SHP77 (cell line): ENCODE measurements at places on chromosomes 1 and 21.

DNA sequence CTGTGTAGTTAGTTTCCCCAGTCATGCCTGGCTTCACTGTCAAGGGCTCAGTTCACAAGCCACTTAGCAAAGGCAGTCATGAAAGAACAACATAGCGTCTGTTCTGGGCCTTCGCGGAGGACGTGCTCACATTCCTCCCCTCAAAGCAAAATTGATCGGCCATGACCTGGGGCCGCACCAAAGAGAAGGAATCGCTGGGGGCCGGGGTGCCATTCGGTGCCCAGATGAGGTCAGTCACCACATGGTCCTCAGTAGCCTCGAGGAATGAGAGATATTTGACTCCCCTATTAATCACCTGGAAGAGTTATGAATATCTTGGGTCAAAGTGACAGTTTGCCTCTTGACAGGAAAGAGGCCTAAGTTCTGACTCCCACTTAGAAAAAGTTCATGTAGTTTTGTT, 251.1 kb upstream of the JUN start:
- DNase-seq: no peak

- DNase-seq: no peak
Measured at GRCh38 chr1:30403061-30403645, 320.2 kb downstream of the MATN1 start.

- DNase-seq: no peak
Measured at GRCh38 chr1:51439053-51439452, 80.0 kb downstream of the EPS15 start.

DNA sequence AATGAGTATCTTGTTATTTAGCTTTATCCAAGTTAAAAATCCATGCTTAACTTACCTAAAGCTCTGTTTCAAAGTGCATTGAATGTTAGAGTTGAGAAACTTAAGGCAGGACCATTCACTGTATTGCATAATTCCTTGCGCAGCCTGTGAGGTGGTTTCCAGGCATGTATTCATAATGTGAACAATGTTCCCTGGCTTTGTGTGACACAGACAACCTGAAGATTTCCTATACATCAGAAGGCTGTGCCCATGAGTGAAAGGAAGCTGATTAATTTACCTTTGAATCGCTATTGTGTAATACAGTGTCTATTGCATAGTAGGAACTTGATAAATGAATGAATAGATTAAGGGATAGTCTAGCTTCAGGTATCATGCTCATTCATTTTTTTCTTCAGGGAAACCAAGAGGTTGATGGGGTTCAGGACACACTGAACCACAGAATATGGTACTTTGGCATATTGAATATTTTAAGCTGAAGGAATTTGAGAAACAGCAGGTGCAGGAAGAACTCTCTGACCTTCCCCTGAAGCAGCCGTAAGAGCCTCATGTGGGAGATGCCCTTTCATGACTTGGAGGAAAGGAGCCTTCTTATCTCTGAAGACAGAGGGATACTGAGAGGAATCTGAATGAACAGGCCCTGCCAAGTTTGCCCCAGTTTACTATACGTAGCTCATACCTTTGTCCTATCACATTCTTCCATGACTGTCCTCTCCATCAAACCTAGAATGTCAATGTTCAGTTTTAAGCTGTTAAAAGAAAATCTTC, 88.6 kb upstream of the GNG12 start:
- DNase-seq: no peak

GRCh38 chr1:217322834-217323233, 308.1 kb downstream of the GPATCH2 start:
- DNase-seq: no peak

GRCh38 chr1:92759361-92759760, 25.5 kb downstream of the EVI5 start:
- DNase-seq: no peak

DNA sequence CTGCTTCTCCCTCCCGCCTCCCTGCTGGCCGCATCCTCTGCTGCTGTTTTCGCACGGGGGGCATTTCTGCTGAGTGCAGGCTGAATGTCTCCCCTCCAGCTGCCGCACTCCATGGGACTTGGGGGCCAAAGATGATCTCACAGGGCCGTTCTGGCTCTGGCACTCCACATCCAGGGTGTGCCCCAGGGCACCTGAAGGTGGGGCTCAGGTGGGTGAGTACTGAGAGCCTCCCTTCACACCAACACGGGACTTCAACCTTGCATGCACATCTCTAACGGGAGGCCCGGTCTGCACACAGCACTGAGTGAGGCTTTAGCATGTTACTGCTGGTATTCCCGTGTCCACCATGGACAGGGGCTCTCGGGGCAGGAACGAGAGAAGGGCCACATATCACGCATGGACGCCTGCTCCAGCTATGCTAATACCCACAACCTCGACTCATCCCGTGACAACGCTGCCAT, 88.9 kb downstream of the DMRTB1 start:
- no peak for DNase-seq

GRCh38 chr21:21851205-21851604, 853.0 kb downstream of the NCAM2 start:
- no peak for DNase-seq

- no peak for DNase-seq
Measured at GRCh38 chr1:248926401-248927182, 20.6 kb downstream of the PGBD2 start.

GRCh38 chr1:158969855-158970254, 38.5 kb downstream of the PYHIN1 start:
- DNase-seq: no peak

DNA sequence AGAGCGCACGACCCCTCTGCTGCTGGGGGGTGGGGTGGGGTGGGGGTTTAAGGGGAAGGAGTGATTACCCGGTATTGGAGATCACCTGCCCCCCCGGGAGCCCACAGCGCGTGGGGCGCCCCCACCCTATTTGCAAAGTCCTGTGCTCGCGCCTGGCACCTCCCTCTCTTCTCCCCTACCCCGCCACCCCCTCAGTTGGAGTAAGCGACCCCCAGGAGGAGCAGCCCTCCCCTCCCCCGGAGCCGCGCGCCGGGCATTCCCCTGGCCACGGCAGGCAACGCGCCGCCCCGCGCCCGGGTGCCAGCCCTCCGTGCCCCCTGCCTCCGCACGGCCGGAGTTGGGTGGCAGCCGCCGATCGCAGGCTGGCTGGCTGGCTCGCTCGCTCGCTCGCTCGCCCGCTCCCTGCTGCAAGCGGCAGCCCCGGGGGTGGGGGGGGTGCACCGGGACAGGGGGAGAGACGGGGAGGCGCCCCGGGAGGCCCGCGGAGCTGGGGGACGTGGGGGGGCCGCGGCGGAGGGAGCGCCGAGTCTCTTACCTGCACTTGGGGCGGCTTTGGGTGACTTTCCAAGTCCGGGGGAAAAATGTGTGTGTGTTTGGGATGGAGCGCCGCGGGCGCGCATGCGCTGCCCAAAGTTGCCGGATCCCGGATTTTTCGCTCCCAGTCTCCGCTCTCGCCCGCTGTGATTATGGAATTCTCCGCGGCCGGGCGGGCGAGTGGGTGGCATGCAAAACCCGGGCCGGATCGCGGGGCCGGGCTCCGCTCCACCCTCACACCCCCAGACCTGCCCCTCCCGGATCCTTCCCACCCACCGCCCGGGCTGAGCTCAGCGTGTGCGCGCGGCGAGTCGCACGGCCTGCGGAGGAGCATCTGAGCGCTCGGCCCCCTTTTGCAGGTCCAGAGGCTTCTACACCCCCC, at the start of gene CASZ1:
TSS of gene CASZ1 (minus strand) at position 618 of the 916 bp plus-strand sequence. CDS start 102,757 bp downstream, outside the sequence.
- DNase-seq: peak; percentile 78

DNA sequence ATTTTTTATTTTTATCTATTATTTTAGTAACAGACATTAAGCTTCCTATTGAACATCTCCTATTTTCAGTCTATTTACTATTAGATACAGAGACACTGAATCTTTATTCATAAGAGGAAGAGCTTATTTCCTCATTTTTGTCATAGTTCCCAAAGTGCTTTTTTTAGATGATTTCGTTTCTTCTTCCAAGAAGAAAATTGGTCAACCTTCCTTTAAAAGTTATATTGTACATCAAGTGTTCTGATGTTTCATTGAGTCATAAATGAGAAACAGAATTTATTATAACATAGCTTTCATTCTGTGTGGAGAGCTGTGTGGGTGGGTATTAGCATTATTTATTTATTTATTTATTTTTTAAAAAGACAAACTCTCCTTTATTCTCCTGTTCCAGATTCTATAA, 50.6 kb upstream of the BACH1 start:
- DNase-seq: no peak
